ENCODE measurements at places on chromosomes 3 and 15. TPM values are rescaled to one million over a fixed set of nuclear protein-coding genes. Genes with fewer than 3 reads are reported as not detected.

GLT8D1 gene
- 39.1 TPM for total RNA-seq

UQCRC1 gene
- total RNA-seq, result 106 TPM

CPLX3 gene
- total RNA-seq, result 0.16 TPM

ZDHHC23 gene
- total RNA-seq, result 5.4 TPM

GLDN gene
- 0.18 TPM for total RNA-seq

IGDCC3 gene
- total RNA-seq, result not detected

DNA sequence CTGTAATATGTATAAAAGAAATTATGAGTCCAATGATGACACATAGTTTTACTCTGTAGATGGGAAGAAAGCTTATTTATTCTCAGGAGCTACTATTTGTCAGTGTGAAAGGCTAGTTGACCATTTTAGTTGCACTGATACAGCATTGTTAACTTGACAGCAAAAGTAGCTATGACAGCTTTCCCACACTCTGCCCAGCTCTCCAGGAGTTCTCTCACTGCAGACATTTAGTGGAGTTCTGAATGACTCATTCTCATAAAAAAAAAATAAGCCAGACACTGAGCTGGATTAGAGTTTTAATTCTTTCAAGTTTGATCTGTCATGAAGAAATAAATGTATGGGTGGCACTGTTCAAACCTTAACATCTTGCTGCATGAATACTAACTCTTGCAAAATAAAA is 77.2 kb upstream of the CFAP20DC start:
- no peak for DNase-seq

GRCh38 chr3:133568294-133569014 is 5.0 kb upstream of the CDV3 start:
- no peak for DNase-seq

- no peak for DNase-seq
Measured at GRCh38 chr15:91517491-91518200, 335.9 kb upstream of the SLCO3A1 start.
